ENCODE measurements at places on chromosomes 6 and 20.

GRCh38 chr6:4914420-4915159 is 89.2 kb downstream of the RPP40 start:
- DNase-seq = no peak

DNA sequence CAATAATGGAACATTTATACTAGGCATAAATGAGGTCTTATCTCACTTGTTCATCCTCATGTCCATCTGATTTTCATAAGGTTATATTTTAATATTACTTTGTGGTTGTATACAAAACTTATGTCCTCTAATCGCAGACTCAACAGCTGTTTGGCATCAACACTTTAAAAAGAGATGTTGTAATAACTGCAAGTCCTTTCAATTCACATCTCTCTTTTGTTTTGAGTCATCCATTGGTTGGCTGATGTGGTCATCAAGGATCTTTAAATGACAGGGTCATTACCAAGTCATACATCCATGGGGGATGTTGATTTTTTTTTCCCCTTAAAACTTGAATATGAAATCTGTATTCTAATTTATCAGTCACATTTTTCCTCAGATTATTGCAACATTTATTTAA is 299.4 kb upstream of the NRSN1 start:
- DNase-seq = no peak

DNA sequence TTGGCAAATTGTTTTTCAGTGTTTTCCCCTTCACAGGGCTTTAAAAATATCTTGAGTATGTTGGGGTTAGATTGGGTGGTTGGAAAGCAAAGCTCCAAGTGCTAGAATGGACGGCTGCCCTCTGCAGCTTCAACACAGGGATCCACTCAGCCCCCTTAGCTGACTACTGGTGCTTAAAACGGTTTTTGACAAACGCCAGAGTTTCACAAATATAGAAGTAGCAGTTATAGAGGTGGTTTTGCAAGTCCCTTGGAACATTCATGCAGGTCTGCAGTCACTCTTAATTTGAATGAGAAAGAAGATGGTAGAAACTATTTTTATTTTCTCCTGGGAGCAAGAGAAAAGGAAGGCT is 175.9 kb downstream of the ARID1B start:
- DNase-seq = no peak

DNA sequence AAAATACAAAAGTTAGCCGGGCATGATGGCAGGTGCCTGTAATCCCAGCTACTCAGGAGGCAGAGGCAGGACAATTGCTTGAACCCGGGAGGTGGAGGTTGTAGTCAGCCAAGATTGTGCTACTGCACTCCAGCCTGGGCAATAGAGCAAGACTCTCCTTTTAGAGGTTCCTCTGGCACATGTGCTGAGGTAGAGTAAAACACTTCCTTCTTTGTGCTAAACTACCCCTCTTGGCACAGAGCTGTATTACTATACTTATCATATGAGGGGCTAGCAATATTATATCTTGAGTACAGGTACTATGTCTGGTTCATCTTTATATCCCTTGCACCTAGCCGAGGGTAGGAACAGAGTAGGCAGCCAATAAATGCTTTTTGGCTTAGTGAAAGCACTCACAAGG is 40.2 kb upstream of the SAMHD1 start:
- no peak for DNase-seq

DNA sequence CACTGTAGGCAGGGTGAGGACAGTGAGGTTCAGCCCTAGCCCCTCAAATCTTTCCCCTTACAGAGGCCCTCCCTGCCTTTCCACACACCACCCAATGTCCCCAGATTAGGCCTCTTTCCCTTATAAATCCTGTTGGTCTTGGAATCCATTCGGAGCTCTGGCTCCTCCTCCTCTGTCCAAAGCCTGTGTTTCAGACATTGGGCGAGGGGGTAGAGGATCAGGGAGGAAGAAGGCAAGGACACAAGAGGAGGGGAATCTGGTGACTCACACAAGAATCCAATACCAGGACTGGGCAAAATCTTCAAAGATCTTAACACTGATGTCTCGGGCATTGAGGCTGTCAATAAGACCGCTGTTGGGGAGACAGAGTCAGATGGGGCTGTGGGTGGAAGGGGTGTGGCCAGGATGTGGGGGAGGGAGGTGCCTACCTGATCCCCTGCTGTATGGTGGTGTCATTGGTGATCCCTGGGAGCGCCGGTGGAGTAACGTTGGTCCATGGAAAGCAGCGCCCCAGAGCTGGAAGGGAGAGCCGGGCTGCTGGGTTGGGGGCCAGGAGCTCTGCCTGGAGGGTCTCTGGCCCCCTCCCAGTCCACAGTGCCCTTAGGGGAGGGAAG is 7.6 kb downstream of the SLC44A4 start:
- DNase-seq = no peak

DNA sequence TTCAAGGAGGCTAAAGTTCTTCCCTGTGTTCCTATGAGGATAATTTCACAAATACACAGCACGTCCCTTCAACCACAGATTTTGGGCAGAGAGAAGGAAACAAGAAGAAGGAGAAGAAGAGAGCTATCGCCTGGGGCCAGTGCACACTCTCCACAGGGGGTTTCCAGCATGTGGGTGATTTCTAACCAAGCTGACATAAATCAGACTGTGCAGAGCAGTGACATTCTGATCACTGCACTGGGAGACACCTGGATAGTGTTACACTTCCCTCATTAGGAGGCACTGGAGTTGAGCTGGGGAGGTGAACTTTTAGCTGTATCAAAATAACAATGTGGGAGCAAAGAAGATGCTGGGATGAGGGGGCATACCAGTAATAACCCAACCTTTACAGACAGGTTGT is 71.8 kb upstream of the CENPW start:
- DNase-seq = no peak

DNA sequence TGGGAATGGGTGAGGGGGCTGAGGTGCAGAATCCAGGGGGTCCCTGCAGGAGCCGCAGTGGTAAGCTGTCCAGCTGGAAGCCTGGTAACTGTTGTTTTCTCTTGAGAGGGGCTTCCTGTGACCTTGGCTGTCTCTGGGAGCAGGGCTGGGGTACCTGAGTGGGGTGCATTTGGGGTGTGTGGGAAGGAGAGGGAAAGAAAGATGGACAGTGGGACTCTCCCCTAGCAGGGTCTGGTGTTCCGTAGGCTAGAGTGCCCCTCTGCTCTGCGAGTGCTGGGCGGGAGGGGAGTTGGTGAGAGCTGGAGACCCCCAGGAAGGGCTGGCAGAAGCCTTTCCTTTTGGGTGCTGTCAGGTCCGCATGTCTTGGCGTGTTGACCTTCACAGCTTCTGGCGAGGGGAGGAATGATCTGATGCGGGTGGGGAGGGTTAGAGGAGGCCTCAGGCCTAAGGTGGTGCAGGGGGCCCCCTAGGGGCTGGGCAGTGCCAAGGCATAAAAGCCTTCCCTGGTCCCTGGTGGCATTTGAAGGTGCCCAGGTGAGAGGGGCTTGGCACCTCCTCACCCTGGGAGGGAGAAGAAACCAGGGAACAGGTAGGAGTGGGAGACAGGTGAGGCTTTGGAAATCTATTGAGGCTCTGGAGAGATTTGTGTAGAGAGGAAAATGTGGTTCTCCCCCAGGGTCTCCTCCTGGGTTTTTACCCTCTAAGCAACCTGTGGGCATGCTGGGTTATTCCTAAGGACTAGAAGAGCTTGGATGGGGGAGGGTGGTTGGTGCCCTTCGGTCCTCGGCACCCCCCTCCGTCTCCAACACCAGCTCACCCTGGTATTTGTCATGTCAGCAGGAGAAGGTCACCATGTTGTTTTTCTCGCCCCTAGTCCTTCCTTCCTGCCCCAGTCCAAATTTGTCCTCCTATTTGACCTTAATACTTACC is 3.3 kb downstream of the VEGFA start:
- peak; percentile 75 for DNase-seq

DNA sequence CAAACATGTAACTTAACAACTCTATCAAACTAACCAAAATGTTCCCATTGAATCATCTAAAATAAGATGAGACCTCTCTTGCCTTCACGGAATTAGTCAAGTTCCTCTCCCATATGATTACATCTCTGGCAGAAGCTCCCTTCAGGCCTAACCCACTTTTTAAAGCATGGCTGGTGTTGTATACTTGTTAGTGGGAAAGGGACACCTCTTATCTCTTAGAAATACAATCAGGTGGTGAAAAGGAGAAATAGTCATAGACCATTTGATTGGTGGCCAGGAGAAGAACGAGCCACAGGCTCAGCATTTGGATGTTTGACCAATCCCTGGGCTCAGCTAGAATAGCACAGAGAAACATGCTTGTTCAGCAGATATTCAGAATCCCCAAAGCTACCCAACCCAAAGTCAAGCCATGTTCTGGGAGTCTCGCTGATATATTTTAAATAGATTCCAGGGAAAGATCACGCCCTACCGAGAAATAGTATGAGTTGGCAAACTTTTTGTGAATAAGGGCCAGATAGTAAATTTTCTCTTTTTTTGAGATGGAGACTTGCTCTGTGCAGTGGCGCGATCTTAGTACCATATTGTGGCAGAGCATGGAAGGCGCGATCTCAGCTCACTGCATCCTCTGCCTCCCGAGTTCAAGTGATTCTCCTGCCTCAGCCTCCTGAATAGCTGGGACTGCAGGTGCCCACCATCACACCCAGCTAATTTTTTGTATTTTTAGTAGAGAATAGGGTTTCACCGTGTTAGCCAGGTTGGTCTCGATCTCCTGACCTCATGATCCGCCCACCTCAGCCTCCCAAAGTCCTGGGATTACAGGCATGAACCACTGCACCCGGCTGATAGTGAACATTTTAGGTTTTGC is 126.3 kb upstream of the MYLIP start:
- DNase-seq = no peak

DNA sequence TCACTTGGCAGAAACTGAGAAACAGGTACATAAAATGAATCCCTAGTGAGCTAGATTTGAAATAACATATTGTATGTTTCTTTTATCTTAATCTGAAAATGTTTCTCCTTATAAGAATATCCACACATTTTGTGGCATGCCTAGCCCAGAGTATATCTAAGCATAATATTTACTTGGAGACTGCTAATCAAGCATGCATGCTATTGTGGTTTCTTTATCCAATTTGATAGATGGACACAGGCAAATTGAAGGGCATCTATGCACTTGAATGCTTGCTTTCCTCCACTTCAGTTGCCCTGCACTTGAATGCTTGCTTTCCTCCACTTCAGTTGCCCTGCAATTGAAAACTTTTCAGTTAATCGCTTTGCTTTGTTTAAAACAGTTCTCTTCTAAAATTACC is 729.8 kb downstream of the TBC1D32 start:
- DNase-seq = no peak

DNA sequence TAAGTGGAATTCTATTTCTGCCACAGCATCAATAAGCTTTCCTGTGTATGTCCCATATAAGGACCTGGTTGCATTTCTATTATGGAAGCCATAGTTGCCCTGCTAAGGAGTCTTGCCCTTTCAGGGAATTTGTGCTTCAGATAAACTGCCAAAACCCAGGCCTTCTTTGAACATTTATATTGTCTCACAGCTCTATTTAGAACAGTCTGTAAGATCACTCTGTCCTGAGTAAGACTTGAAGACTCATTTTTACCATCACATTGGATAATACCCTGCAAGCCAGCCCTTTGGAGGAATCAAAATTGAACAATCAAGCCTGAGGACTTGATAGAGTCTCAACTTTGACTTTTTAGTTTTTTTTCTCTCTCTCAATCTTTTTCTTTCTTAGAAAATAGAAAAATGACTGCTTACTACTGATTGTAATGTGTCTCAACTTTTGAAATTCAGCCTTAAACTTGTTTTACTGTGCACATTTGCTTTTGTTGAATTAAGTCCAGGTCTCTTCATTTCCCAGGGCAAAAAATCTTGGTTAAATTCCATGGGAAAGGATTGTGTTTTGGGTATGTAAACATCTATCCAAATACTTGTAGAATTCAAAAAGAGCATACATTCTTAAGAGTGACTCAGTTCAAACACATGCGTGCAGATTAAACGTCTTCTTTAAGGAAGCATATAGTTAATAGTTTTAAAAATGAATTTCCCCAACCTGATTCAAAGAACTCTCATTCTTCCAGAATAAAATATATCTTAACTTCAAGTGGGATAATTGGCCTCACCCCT is 91.2 kb downstream of the PLCB1 start:
- DNase-seq = no peak

GRCh38 chr6:92748131-92748530 is 671.2 kb downstream of the EPHA7 start:
- DNase-seq = no peak

GRCh38 chr20:64151633-64152530 is 12.4 kb upstream of the MYT1 start:
- peak; percentile 33 for DNase-seq

DNA sequence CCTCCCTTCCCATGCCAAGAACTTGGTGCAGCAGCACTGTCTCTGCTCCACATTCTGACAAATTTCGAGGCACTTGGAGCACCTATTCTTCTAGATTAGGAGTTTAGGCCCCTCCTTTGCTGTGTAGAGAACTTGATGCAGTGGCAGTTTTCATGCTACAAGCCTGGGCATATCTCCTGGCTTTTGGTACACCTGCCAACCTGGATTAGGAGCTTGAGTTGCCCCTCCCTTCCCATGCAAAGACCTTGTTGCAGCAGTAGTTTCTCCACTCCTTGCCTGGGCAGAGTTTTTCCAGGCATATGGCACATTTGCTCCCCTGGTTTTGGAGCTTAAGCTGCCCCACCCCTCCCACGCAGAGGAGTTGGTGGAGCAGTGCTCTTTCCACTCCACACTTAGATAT is 956.1 kb downstream of the EYS start:
- no peak for DNase-seq

DNA sequence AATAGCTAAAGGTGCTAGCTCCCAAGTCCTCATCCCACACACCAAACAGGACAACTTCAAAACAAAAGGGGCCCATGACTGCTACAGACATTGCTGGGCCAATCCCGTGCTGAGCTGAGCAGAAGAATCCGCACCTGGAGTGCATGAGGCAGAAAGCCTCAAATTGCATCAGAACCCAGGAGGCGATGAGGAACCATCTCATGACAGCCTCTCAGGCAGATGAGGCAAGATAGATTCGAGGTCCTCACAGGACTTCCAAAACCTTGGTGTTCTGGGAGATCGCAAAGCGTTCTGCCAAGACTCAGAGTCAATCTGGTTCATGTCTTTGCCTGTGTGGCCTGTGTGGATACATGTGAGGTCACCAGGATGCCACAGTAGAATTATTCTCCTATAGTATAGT is 32.8 kb upstream of the SSTR4 start:
- DNase-seq = no peak

DNA sequence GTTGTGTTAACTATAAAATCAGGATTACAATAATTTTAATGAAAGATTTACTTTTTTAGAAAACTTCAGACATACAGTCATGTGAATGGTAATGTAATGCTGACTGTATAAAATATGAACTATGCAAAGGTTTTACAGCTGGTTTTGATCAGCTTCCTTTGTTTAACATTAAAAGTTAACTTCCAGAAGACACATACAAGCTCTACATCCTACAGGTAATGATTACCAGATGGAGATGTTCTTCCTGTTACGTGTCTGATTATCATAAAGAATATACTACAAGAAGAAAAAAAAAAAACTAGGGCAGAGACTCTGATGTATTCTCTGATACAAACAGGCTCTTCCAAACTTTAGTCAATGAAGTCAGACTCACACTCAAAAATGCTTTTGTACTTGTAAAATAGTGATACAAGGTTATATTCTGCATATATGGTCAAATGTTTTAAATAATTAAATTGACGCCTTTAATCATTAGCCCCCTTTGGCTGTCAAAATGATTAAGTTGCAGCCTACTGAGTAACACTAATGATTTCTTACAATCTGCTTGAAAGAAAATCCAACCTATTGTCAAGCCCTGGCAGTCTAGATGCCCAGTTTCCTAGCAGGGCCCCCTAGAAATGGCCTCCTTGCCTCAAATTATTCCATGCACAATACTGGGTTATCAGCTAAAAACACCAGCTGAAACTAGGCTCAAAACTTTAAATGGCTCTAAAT is 251.8 kb upstream of the RUNX2 start:
- no peak for DNase-seq

All from sigmoid colon (tissue), 7 donors.